Naive B cell (primary cell): ENCODE measurements at places on chromosomes 7 and 10. TPM values are rescaled to one million over a fixed set of nuclear protein-coding genes. Genes with fewer than 3 reads are reported as not detected.
A peak's percentile ranks its signal among the peaks of the same experiment; 100 is the strongest.

The ADO gene
- 4.9 TPM for polyA plus RNA-seq

The THNSL1 gene
- 4.9 TPM for polyA plus RNA-seq

The PRKAR2B gene
- 2.7 TPM for polyA plus RNA-seq

GRCh38 chr7:8296362-8296659, 34.3 kb upstream of the ICA1 start:
- H3K4me3 ChIP-seq, result no peak overlapping the region
- no peak overlapping the region for H3K27ac ChIP-seq
- no peaks in the 10 kb centered on the region for H3K36me3 ChIP-seq

DNA sequence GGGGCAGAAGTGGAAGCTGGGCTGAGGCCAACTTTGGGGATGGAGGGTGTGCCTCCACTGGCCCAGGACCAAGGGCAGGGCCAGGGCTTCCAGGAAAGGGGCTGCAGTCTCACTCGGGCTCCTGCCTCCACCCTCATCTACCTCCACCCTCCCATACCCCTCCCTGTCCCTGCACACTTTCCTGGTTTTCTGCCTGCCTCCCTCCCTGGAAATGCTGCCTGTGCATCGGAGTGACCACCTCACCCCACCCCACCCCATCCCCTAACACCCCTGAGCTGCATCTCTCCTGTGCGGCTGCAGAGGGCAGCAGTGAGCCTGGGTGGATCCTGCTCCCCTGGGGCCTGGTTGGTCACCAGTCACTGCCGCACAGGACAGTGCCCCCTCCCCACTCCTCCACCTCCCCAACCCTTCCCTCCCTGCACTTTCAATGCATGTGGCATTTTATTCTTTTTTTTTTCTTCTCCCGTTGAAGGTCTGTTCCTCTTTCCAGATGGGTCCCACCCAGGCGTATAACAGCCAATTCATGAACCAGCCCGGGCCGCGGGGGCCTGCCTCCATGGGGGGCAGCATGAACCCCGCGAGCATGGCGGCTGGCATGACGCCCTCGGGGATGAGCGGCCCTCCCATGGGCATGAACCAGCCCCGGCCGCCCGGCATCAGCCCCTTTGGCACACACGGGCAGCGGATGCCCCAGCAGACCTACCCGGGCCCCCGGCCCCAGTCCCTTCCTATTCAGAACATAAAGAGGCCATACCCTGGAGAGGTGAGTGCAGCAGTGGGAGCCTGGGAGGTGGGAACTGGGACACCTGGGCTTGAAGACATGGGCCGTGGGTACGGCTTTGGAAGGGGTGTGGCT, 54.1 kb upstream of the PPIF start:
- H3K4me3 ChIP-seq, result no peak overlapping the region
- peaks cover 37% of the 10 kb centered on the region for H3K4me1 ChIP-seq
- H3K27me3 ChIP-seq, result no peaks in the 10 kb centered on the region

DNA sequence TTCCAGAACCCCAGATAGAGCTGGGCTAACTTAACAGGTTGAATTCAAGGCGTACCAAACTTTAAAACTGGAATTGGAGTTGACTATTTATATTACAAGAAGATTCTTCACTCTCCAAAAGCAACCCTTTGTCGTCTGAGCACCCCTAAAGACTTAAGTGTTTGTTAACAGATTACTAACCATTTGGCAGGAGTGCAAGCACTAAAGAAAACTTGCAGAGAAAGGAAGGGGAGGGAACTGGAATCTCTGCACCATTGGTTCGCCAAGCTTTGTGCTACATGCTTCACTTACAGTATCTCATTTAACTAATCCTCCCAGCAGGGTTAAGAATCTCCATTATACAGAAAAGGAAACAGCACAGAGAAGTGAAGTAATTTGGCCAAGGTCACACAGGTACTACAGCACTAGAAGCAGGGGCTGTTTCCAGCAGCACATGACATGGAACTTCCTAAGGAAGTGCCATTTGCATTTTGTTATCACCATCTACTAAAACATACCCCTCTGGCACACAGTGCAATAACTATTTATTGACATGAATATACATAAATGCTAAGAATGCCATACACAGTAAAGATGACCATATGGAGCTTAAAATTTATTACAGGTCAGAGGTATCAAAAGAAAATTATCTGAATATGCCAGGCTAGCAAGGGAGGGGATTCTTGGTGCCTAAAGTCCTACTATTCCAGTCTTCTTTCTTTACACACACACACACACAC, 201.2 kb downstream of the KCNMA1 start:
- no peak overlapping the region for H3K4me3 ChIP-seq
- H3K27me3 ChIP-seq, result peaks cover 22% of the 10 kb centered on the region
- no peak for DNase-seq
- H3K36me3 ChIP-seq, result no peaks in the 10 kb centered on the region

DNA sequence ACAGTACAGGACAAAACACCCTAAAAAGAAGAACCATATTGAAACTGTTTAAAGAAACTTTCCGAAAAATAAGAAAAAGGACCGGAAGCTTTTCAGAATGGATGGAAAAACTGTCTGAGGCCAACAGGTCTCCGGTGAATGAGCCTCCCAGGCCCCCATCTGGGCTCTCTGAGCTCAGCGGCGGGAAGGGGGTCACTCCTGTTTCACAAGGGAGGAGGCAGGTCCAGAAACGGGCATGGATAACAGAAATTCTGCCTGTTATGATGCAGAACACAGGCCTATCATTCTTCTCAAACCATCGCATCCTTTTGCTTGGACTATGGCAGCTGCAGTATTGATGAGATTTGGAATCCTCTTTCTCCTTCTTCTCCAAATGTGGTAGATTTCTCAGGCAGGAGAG, 58.9 kb upstream of the SHH start:
- no peaks in the 10 kb centered on the region for H3K4me1 ChIP-seq
- no peaks in the 10 kb centered on the region for H3K36me3 ChIP-seq
- H3K27ac ChIP-seq, result no peak overlapping the region

GRCh38 chr10:124975977-124976514, 34.1 kb downstream of the ZRANB1 start:
- peaks cover 19% of the 10 kb centered on the region for H3K36me3 ChIP-seq
- peaks cover 4% of the 10 kb centered on the region for H3K4me1 ChIP-seq
- no peak overlapping the region for H3K4me3 ChIP-seq
- DNase-seq, result no peak

- no peaks in the 10 kb centered on the region for H3K27me3 ChIP-seq
- H3K36me3 ChIP-seq, result peaks cover 15% of the 10 kb centered on the region
- no peak overlapping the region for H3K27ac ChIP-seq
- no peak overlapping the region for H3K4me3 ChIP-seq
Measured at GRCh38 chr10:12681252-12681651, 320.3 kb downstream of the CCDC3 start.

DNA sequence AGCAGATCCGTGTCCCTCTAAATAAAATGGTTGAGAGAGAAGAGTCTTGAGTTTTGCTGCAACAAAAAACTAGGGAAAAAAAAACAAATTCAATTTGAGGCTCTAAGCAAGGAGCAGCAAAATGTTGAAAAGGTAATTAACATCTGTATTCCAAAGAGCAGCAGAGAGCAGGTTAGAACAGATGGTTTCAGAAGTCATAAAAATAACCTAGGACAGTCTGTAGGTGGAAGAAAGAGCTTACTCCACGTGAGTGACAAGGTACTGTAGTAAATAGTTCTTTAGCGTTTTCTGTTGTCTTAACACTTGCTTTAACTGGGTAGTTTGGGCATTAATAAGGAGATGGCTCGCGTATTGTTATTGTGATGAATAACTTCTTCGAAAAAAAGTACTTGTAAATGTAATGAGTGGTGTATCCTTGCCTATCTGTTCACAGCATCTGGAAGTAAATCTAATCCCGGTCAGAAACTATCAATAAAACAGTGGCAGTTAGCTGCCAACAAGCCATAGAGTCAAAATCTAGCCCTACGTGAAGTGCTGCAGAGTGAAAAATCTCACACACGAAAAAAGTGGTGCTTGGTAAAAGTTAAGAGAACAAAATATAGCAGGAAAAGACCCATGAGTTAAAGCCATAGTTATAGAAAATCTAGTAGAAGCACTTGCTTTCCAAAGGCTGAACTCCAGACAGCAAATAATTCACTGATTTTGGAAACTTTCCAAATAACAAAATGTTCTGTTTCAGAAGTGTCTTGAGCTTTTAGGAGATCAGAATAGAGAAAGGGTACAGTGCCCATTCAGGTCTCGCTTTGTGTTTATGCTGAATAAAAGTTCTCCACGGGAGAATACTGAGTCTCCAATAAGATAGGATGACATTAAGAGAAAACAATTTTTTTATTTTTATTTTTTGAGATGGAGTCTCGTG, 49.3 kb upstream of the PARD3 start:
- H3K4me1 ChIP-seq, result no peaks in the 10 kb centered on the region
- DNase-seq, result no peak
- H3K27ac ChIP-seq, result no peak overlapping the region
- H3K4me3 ChIP-seq, result no peak overlapping the region
- H3K36me3 ChIP-seq, result no peaks in the 10 kb centered on the region

DNA sequence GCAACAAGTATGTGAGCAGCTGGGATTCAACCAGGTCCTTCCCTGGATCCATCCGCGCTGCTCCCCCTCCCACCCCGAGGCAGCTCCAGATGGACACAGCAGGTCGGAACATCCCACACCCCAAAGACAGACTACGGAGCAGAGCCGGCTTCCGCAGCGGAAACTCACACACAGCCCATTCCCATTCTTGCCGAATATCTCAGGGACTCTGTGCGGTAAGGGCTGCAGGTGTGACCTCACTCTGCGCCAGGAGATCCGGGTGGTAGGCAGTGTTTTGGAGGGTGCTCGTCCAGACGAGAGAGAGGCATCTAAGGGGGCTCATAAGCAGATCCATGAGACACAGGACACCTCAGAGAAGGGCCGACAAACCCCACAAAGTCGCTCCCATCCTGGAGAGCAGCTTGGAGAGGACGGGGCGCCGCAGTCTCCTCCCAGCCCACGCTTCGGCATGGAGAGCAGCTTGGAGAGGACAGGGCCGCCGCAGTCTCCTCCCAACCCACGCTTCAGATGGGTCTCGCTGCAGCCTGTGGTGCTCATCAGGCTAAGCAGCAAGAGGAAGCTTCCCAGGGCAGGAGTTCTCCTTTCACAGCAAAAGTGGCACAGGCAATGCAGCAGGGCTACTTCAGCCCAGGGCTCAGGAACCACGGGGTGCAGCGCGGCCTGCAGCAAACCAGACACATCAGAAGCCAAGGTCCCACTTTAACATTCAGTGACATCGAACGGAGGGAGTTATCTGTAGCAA, 179.9 kb downstream of the DIP2C start:
- DNase-seq, result no peak
- no peak overlapping the region for H3K27ac ChIP-seq
- H3K27me3 ChIP-seq, result peaks cover 23% of the 10 kb centered on the region
- H3K4me3 ChIP-seq, result no peak overlapping the region
- H3K36me3 ChIP-seq, result no peaks in the 10 kb centered on the region

- H3K36me3 ChIP-seq, result no peaks in the 10 kb centered on the region
- no peak overlapping the region for H3K4me3 ChIP-seq
Measured at GRCh38 chr10:35705671-35706070, 63.6 kb upstream of the FZD8 start.

- H3K4me1 ChIP-seq, result no peaks in the 10 kb centered on the region
- peaks cover 20% of the 10 kb centered on the region for H3K27me3 ChIP-seq
- H3K36me3 ChIP-seq, result no peaks in the 10 kb centered on the region
Measured at GRCh38 chr10:132103116-132103910, 37.6 kb downstream of the JAKMIP3 start.

- no peaks in the 10 kb centered on the region for H3K27me3 ChIP-seq
- H3K4me3 ChIP-seq, result no peak overlapping the region
- peaks cover 5% of the 10 kb centered on the region for H3K36me3 ChIP-seq
- no peak for DNase-seq
Measured at GRCh38 chr10:74988054-74988775, 123.2 kb upstream of the SAMD8 start.

GRCh38 chr7:22812353-22812752, 10.3 kb downstream of the TOMM7 start:
- DNase-seq, result no peak
- no peak overlapping the region for H3K4me3 ChIP-seq
- H3K36me3 ChIP-seq, result no peaks in the 10 kb centered on the region
- H3K4me1 ChIP-seq, result peaks cover 24% of the 10 kb centered on the region

- H3K36me3 ChIP-seq, result no peaks in the 10 kb centered on the region
- no peak overlapping the region for H3K4me3 ChIP-seq
- peak overlapping the region; percentile 90 for H3K27ac ChIP-seq
- peak; percentile 44 for DNase-seq
- H3K27me3 ChIP-seq, result no peaks in the 10 kb centered on the region
Measured at GRCh38 chr10:59865101-59865500, 41.3 kb downstream of the CCDC6 start.

GRCh38 chr7:45574669-45575500, 717 bp downstream of the ADCY1 start:
- peaks cover 4% of the 10 kb centered on the region for H3K4me1 ChIP-seq
- peaks cover 35% of the 10 kb centered on the region for H3K27me3 ChIP-seq
- peak overlapping the region; percentile 61 for H3K4me3 ChIP-seq
- no peak for DNase-seq
